ENCODE measurements at places on chromosomes 7 and 10.
A peak's percentile ranks its signal among the peaks of the same experiment; 100 is the strongest.

GRCh38 chr10:14244801-14245211 lies 85.9 kb downstream of the FRMD4A start:
- DNase-seq: no peak

DNA sequence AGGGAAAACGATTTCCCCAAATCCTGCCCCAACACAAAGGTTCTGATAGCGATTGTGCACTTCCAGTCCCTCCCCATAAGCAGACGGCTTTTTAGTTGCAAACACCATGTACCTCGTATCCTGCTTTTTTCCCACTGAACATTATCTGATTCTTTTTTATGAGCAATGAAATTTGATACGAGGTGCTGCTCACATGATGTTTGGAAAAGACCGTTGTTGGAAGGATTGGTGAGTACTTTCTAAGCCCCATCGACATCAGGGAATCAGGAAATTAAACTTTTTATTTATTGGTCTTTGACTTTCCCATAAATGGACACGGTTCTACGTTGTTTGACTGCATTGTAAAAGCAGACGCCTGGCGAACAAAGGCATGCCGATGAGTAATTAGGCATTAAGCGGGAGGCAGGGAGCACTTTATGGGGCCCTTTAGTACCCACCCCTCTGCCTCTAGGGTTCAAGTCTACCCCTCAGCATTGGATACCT lies 49.4 kb downstream of the TEX36 start:
- no peak for DNase-seq

- no peak for DNase-seq
Observed at GRCh38 chr7:68078157-68078710, 1081.6 kb downstream of the TYW1 start.

DNA sequence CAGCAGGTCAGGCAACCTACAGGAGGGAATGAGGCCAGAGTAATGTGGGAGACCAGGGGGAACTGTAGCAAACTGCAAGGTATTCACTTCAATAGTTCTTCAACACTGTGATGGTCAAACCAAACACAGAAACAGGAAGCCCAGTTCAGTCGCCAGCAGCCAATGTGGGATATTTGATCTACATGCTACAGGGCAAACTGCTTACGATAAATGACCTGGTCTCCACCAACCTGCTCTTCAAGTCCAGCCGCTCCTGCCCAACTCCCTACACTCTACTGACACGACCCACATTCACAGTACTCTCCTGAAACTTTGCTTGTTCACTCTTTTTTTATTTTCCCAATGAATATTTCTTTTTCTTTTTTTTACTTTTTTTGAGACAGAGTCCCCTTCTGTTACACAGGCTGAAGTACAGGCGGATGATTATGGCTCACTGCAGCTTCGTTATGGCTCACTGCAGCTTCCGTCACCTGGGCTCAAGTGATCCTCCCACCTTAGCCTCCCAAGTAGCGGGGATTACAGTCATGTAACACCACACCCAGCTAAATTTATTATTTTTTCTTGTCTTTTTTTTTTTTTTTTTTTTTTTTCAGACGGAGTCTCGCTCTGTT lies 42.1 kb downstream of the MDH2 start:
- no peak for DNase-seq

GRCh38 chr7:83643739-83644138 lies 5.2 kb downstream of the SEMA3E start:
- no peak for DNase-seq

- no peak for DNase-seq
Observed at GRCh38 chr10:22545643-22546042, 168.7 kb downstream of the PIP4K2A start.

- no peak for DNase-seq
Observed at GRCh38 chr7:48681006-48681405, 243.3 kb upstream of the CDC14C start.

DNA sequence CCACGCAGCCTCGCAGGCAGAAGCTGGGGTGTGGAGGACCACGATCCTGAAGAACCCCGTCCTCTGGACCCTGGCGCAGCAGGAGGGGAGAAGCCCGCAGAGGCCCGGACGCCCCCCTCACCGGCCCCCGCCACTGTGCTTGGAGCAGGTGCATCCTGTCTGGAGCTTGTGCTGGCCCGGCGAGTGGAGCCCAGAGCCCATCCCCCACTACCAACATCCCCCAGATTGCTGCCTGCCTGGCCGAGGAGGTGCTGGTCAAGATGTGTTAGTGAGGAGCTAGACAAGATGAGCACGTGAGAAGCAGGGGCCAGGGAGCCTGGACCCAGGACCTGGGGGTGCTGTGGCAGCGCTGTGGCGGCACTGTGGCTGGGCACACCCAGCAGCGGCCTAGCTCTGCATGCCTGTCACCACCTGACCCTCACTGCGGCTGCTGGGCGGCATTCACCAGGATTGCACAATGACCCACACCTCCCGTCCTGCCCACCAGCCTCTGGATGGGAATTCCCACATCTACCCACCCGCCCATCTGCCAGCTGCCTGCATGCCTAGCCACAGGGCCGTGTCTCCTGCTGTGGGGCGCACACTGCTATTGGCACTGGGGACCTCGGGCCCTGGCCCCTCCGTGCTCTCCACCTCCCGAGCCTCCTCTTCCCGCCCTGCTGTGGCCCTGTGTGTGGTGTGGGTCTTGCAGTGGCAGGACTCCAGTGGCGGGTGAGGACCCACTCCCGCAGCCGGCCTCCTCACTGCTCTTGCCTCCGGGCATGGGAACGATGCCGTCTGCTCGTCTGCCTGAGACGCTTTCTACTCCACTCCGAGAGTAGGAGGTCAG lies 11.8 kb downstream of the GPR146 start:
- no peak for DNase-seq

DNA sequence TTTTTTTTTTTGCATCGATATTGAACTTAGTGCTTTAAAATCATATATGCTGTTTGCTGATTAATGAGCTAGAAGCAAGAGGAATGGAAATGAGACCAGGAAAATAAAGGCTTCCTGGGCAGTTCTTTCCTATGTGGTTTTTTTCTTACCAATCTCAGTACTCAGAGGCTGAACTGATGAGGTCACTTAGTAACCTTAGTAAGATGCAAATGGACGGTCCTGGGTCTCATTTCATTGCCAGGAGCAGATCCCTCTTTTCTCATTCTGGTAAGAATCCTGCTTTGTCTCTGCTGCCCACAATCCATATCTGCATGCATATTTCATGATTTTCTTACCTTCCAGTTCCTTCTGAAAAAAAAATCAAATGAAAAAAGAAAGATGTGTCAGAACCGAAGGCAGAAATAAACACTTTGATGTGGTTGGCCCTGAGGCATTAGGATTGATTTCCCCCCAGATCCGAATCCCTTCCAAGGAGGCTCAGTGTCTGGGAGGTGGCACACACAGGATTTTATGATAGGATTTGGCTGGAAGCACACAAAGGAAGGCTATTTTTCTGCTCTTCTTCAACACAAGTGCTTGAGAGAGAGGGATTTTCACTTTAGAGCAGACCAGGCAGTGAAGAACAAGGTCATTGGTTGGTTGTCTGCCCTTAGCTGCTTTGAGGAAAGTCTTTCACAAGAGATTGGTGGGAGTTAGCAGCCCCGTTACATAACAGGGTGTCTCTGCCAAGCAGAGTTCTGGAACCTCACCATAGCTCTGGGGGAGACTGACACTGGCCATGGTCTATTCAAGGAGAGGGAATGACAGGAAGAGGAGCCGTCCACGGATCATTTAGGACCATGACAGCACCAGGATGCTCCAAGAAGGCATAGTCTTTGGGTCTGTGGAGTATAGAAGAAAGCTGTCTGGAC lies 150.0 kb downstream of the CAMK1D start:
- no peak for DNase-seq

DNA sequence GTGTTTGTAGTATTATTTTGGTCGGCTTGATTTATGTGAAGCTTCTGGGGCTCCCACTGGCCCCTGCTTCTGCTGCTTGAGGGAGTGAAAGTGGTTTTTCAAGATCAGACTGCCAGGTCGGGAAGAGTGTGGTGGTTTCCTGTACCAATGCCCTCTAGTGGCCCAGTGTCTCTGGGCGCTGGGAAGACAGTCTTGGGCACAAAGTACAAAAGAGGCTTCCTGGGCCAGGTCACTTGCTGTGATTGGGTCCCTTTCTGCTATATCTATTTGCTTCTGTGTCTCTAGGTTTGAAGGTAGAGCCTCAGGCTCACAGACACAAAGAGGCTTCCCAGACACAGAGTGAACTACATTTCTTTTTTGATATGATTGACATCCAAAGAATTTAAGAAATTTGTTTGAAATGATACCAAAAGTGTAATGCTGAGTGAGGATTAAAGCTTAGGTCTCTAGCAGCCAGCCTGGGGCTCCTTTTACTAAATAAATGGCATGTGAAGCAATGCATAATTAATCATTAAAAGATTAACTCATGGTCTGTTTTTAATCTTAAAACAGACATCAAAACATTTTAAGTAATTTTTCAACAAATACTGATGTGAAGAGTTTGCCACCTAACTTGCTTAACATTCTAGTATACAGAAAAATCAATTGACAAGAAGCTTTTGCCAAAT lies 36.3 kb downstream of the ABCB1 start:
- peak; percentile 41 for DNase-seq

DNA sequence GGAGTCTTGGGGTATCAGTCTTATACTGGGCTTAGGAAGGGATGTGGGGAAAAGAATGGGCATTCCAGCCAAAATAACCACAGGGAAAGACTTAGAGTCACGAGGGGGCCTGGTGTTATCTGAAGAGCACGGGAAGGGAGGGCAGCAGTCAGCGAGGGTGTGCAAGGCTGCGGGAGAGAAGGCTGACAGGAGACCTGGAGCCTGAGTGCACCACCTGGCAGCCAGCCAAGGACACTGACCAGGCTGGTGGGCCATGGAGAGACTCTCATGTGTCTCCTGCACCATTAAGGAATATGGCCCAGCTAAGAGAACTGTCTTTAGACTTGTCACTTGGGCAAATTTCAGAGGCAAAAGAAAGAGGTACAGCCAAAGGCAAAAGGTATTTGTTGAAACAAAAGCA lies 69.6 kb downstream of the PKD1L1 start:
- DNase-seq: no peak

- DNase-seq: no peak
Observed at GRCh38 chr7:50562136-50562535, 3.1 kb downstream of the DDC start.

GRCh38 chr10:5961405-5962100 lies 15.8 kb downstream of the IL15RA start:
- DNase-seq: no peak

DNA sequence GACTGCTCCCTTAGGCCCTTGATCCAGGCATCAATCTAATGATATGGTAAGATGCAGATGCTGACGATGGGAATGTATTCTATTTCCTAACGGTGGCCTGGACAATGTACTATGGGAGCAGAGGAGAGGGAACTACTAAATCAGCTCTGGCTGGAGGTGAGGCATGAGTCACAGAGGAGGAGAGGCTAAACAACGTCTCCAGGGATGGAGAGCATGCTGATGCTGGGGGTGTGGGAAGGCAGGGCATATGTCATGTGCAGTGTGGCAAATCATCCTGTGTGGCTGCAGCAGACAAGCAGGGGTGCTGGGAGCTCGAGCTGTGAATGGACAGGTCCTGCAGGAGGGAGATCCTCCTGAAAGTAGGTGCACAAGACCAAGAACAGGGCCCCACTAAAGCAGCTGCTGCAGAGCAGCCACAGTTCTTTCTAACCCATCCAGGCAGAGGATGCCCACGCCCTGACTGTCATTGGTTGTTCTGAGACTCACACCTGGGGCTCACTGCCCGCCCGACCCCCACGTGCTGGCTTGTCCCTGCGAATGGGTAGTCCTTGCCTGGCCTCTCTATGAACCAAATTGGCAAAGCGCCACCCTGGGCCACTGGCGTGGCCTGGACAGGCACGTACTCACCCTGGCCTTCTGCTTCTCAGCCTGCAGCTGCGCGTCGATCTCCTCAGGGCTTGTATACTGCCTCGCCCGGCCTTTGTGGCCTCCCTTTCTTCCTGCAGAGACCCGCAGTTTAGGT lies 4.0 kb downstream of the PDAP1 start:
- DNase-seq: no peak

DNA sequence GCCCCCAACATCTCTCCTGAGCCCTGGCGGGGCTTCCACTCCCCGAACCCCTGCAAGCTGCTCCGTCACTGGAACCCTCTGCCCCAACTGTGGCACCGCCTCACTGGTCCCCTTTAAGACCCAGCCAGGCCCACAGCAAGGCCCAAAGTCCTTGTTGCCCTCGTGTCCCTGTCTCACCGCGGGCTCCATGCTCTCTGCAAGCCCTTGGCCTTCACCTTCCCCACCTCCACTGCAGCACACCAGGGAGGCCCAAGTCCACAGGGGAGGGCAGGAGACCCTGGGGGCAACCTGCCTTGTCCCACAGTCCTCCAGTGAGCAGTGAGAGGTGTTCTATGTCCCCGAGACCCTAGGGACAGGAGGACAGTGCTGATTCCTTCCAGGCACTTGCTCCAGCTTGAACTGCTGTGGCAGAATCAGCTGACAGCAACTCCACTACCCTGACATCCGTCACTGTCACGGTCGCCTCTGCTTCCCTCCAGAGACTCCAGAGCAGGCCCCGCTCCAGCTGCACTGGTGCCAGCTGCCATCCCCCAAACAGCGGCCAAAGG lies 105.3 kb downstream of the CYTH3 start:
- DNase-seq: no peak

DNA sequence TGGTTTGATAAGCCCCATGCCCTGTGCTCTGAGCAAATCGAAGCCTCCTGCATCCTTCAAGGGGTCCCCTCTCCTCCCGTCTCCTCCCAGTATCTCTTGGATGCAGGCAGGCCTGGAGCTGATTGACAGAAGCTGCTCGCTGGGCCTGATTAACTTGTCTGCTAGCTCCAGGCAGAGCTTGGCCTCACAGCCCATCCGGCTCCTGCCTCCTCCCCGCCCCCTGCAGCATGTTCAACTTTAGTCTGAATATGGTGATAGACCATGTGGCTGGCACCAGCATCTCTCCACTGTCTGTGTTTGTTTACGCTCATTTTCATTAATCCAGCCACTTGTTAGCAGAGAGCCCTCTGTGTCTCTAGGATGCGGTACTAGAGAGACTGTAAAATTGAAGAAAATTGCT lies 432.2 kb downstream of the DPP6 start:
- no peak for DNase-seq

DNA sequence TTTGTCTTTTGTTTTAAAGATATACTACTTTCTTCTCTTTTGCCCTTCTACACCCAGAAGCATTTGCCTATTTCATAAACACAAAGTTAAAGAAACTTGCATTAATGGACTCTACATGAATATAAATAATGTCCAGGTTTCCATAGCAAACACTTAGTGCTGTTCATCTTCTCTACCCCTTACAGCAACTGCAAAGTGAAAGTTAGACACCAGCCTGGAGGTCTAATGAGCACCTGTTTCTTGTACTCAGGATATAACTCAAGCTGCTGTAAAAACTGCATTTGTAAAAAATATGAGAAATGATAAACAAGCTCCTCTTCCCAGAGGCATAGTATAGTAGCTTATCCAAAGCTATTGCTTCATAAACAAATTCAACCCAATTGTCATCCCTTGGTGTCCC lies 76.0 kb upstream of the RELN start:
- DNase-seq: no peak

DNA sequence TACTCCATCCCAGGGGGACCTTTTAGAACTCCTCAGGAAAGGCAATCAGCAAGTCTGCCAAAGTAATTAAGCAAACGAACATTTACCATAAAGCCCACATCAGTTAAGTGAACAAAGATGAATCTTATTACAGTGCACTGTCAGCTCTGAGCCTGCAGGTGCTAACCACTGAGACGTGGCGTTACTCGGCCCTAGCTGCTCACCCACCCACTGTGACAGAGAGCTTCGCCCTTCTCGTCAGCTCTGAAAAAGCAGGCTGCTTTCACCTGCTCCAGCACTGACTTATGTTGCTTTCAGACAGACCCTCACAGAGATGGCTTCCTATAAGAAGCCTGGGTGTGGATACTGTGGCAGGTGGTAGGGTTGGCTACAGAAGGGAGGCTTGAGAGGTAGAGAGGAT lies 57.7 kb upstream of the KCNIP2 start:
- DNase-seq: no peak

GRCh38 chr7:112189691-112190090 lies 16.5 kb downstream of the DOCK4 start:
- DNase-seq: no peak
